H9 (cell line): ENCODE measurements at places on chromosomes 5 and 9. TPM values are rescaled to one million over a fixed set of nuclear protein-coding genes. Genes with fewer than 3 reads are reported as not detected.

DNA sequence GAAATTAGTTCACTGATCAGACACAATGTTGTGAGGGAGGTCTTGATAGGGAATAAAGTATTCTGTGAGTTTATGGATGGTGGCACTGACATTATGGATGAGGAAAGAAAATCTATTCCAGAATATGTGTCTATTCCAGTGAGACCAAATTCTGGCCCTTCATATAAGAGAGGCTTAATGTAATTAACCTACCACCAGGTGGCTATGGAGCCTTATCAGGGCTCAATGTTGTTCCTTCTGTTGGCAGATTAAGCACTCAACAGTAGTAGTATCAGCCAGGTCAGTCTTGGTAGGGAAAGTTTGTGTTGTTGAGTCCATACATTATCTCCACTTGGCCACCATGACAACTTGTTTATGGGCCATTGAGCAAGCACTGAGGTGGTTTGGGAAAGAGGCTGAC is 41.7 kb upstream of the BARX1 start:
- no peak for DNase-seq

The CARD9 gene
- total RNA-seq, result 5.5 and 5.6 TPM in 2 replicates

The ZNF454 gene
- not detected in 2 replicates for total RNA-seq

The LRRC70 gene
- 0.55 and 1.1 TPM in 2 replicates for total RNA-seq

DNA sequence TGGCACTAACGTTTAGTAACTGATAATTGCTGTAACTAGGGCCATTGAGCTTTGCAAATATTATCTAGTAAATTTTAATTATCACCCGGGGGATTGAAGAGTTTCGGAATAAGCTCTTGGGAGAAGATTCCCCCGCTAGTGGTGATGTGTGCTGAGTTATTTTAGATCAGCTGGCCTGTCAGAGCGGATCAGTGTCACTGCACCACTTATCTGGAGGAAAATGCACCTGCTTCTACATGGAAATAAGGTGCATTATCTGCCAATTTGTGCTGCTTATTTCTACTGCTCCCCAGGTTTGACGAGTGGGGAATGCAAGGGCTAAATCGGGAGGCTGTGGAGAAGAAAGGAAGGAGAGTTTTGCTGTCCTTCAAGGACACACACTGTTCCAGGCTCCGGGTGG is 518.6 kb downstream of the TLE4 start:
- DNase-seq, result no peak
